ENCODE measurements at places on chromosomes 11 and 22.

DNA sequence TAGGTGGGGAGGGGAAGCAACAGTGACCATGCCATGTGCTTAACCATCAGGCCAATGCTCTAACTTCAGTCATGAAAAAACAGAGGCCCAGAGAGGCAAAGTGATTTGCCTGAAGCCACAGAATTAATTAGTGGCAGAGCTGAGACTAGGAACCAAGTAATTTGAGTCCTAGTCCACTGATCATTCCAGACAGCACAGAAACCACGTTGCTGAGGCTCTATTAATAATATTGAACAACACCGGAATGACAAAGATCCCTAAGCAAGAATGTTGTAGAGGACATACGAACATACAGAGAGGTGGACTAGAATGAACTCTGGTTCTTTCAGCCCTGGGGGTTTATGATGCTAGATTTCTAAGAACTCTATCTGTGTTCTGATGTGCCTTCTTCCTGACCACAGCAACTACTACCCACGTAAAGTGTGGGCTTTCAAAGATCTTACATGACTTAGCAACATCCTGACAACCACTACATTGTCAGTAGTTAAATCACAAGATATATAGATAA, 92.3 kb downstream of the GAB2 start:
- no peak for DNase-seq

- no peak for DNase-seq
These were observed 125.7 kb upstream of the DDI1 start for GRCh38 chr11:103910721-103911120.

- DNase-seq, result no peak
These were observed 26.3 kb downstream of the APOL1 start for GRCh38 chr22:36279219-36279666.

DNA sequence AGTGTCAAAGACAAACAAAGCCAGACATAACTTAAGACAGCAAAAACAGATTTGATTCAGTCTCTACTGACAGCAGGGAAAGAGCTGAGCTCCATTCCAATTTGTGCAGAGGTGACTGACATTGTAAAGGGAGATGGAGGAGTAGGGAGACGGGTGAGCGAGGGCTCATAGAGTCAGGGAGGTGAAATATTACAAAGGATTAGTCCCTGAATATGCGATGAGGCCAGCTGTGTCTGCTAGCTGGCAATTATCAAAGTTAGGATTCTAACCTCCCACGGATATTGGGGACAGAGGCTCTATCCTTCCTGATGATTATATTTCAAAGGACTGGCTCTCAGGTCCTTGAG, 8.3 kb downstream of the PLAAT2 start:
- no peak for DNase-seq

- peak; percentile 84 for DNase-seq
These were observed 125.4 kb downstream of the CASP12 start for GRCh38 chr11:104772806-104773241.

GRCh38 chr11:77750394-77751156, 69.9 kb downstream of the RSF1 start:
- DNase-seq, result no peak

DNA sequence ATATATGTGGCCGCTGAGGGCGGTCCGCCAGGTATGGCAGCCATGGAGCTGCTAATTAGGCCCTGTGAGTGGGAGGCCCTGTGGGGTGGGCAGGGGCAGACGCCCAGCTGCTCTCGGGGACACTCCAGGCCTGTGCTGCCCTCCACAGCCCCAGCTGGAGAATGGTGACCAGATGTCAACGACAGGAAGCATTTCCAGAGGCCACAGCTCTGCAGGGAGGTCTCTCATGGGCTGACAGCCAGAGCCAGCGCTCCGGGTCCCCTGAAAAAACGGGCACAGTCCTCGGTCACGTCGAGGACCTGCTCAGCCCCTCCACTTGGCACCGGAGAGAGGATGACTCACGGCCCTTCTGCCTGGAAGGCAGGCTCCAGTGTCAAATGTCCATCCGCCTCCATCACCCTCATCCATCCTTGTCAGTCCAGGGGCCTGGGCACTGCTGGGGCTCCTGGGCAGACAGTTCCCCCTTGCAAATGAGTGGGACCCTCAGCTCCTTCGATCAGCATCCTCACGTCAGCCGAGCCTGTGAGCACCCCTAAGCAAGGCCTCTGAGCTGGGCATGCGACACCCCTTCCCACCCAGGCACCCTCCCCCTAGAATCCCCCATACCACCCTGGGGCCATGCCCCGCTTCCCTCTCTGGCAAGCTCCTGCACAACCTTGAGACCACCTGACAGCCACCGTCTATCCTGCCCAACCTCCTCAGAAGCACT, 1.9 kb downstream of the BID start:
- no peak for DNase-seq

GRCh38 chr11:130766650-130767565, 149.4 kb downstream of the SNX19 start:
- no peak for DNase-seq

DNA sequence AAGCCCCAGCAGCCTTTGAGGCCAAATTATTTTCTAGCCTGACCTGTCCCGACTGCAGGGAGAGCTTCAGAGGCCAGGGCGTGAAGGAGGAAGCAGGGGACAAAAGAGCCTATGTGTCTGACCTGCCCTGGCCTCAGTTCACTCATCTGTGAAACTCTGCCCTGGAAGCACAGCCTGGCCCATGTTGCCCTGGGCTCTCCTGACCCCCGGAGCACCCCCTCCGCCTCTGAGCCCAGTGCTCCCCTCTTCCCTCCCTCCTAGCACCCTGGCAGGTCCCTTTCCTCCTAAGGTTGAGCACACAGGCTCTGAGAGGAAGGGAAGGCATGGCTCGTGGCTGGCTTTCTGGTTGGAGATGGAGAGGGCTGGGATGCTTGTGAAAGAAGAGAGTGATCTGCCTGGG, 3.4 kb upstream of the A4GALT start:
- DNase-seq, result no peak

DNA sequence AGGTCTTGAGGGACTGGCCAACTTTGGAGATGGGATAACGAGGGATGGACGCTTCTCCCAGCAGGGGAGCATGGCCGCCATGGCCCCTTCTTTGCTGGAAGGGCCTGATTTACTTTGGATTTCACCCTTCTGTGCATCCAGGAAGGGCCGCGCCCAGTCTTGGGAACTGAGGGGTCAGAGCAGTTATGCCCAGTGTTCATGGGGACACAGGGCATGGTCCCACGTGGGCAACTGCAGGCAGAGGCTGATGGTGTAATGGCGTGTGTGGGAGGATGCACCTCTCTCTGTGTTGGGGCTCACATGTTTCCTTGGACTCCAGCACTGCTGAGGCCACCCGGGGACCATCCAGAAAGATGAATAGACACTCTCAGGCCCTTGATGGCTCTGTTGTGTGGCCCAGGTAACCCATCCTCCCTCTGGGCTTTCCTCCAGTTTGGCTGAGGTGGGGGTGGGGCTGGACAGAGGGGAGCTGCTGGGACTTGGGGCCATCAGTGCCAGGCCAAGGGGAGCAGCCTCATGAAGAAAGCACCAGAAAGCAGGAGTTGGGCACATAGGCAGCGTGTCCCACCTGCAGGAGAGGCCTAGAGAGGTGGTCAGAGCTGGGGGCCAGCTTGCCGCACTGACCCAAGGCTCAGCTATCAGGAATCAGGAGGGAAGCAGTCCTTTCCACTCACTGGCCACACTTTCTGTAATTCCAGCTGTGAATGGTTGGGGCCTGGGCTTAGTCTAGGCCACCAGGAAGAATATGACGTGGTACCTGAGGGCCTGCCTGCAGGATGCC, 1033.9 kb downstream of the TBC1D22A start:
- no peak for DNase-seq

GRCh38 chr11:9293646-9294045, 20.7 kb downstream of the TMEM41B start:
- no peak for DNase-seq

DNA sequence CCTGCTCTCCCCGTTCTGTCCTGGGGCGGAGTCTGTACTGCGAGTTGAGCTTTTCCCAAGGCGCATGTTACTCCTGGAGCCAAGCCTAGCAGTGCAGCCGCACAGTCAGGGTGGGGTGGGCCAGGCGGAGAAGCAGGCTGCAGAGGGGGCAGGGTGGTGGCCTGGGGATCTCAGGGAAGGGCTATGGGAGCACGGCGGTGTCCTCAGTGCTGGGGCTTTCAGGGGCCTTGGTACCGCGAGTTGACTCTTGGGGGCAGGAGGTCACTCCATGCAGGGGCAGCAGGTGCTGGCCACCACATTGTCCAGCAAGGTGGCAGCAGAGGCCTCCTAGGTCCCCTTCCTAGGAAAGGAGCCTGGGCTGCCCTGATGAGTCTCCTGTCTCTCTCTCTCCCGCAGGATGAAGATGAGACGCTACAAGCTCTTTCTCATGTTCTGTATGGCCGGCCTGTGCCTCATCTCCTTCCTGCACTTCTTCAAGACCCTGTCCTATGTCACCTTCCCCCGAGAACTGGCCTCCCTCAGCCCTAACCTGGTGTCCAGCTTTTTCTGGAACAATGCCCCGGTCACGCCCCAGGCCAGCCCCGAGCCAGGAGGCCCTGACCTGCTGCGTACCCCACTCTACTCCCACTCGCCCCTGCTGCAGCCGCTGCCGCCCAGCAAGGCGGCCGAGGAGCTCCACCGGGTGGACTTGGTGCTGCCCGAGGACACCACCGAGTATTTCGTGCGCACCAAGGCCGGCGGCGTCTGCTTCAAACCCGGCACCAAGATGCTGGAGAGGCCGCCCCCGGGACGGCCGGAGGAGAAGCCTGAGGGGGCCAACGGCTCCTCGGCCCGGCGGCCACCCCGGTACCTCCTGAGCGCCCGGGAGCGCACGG, 14.9 kb upstream of the MIEF1 start:
- DNase-seq, result no peak

DNA sequence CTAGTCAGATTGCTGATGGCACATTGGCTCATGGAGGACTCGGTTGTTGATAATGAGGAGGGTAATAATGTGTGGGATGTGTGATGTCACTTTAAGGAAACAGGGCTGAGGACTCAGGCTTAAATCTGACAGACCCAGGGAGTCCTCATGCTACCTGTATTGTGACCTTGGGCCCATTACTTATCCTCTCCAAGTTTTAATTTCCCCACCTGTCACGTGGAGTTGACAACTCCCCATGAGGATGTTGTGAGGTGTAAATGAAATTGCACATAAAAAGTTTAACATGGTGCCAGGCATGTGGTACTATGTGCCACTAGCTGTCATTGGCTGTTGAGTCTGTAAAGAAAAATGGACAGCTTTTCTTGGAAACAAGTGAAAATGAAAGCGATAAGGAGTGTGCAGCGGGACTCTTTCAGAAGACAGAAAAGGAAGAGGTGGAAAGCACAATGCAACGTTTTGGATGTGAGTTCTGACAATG, 15.3 kb downstream of the IL10RA start:
- DNase-seq, result no peak

DNA sequence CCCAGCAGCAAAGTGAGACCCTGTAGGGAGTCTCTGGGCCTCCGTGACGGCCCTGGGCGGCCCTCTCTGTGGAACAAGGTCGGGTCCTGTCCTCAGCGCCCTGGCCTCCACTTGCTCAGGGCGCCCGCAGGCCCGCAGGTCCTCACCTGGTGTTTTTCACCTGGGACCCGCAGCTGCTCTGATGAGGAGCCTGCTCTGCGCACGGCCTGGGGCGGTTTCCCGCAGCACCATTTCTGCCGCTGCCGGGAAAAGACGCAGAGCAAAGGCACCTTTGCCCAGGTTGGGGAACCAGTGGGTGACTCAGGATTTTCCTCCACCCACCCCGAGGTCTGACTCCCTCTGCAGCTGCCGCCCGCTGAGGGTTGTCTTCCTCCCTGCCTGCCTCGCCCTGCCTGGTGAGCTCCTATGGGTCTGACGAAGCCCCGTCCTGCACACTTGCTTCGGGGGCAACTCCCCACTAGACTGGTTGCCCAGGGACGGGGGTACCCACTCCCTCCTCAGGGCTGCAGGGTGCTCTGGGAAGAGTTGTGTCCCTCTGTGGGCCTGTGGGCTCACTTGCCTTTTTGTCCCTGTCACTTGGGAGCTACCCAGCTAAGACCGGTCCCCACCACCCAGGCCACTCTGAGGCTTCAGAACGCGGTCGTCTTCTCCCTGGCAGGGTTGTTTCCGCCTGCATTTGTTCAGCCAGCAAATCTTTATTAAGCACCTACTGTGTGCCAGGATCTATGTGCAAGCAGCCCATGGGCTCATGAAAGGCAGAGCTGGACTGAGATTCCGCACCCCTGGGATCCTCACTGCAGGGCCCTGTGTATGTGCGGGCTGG, 89.5 kb downstream of the KCNQ1 start:
- DNase-seq, result no peak

DNA sequence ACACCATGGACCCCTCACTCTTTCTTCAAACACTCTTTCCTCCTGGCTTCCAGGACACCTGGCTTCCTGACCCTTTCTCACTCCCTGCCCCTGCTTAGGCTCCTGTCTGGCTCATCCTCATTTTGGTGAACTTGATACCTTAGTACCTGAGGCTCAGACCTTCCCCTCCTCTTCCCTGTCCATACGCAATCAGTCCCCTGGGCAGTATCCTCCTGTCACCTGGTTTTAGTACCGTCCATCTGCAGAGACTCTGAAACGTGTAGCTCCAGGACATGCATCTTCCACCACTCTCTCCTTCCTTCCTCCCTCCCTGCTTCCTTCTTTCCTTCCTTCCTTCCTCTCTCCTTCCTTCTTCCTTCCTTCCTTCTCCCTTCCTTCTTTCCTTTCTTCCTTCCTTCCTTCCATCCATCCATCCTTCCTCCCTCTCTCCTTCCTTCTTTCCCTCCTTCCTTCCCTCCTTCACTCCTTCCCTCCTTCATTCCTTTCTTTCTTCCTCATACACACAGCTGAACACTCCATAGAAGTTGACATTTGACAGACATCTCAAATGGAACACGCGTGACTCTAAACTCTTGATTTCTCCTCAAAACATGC, 1488.6 kb downstream of the TBC1D22A start:
- DNase-seq, result no peak

- no peak for DNase-seq
These were observed 12.9 kb downstream of the ARHGEF17 start for GRCh38 chr11:73320763-73321603.

DNA sequence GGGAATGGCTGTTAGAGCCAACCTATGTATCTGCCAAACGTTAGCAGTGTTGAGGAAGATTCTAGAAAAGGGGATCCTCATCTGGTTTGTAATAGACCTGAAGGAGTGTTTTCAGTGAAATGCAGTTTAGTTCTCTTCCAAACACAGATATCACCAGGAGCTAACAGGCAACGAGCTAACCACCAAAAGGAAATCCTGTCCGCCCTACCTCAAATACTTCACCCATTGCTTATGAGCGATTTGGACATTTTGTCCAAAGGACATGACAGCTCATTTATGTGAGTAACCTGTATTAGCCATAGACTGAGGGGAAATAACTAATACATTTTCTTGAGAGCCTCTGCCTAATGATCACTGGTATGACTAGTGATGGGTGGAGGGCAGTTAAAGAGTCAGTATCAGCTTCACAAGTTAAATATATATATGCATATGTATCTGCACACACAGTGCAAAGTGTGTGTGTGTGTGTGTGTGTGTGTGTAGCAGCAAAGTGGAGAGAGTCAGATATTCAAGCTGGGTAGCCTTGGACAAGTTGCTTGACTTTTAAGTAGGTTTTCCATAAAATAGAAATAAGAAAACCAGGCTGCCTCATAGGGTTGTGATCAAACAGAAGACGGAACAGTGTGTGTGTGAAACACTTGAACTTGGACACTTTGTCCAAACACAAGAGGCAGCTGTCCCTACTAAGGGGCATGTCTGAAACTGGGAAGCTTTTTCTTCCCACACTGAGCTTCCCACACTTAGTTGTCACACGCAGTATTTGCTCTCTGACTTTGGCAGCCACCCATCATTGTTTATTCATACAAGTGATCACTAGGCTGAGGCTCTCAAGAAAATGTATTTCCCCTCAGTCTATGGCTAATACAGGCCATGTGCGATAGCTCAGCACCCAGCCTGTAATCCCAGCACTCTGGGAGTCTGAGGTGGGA, 940 bp upstream of the C11orf91 start:
- DNase-seq, result peak; percentile 57
